A673 (cell line): ENCODE measurements at places on chromosomes 4 and X.
A peak's percentile ranks its signal among the peaks of the same experiment; 100 is the strongest.

DNA sequence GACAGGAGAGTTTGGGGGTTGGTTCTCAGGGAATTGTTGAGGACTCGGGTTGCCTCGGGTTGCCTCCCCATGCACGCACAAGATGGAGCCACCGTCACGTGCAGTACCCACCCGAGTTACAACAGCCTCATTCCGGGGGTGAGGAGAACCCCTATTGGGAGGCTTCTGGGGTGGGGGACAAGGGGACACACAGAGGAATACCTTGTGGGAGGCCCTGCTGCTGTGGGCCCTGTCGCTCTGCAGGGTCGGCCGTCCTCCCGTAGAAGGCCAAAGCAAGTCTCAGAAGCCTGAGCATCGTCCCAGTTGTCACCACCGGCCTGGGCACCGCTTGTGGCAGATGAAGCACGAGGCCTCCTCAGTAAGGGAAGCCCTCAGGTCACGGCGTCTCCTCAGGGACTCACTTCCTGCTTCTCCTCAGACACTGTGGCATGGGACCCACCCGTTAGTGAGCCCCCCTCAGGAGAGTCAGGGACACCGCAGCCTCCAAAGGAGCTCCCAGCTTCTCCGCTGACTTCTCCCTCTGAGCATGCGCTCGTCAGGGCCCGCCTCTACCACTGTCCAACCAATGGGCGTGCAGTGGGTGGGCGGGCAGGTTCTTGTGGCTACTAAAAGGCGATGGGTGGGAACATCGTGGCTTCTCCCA, at the start of gene CT55:
TSS of gene CT55 (minus strand) at position 522 of the 643 bp plus-strand sequence. CDS start at position 295, 227 bp downstream.
- peak; percentile 11 for DNase-seq

GRCh38 chr4:127920521-127920920, 39.8 kb downstream of the PLK4 start:
- DNase-seq: no peak

DNA sequence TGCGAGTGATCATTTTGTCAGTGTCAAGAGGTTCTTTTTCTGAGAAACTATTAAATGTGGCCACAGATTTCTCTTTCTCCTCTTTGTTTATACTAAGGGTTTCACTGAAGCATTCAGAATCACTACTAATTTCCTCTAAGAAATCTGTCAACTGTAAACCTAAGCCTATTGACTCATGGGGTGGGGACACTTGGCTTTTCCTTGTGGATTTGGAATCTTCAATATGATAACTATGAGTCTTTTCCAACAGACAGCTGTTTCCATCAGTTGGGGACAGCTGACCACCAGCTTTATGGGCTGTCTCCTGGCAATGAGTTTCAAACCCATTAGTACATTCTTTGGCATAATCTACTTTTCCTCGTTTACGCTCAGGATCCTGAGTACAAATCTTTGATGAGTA, 13.8 kb downstream of the PGRMC1 start:
- DNase-seq: no peak

DNA sequence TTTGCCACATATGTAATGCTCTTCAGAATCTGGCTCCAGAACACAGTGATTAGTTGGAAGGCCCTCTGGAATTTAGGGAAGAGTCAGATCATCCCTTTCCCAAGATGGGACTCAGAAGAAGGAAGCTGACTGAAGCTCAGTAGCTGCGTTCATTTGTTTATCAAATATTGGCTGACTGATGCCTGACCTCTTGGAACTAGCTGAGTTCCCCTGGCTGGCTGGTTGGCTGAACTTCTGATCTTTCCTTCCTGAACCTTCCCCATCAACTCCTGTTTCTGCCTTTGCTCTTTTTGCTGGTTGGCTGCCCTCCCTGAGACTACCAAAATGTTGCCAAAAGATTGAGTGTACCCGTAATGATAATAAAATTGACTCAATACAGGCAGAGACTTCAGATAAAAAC, 866.5 kb upstream of the INTU start:
- DNase-seq: no peak

DNA sequence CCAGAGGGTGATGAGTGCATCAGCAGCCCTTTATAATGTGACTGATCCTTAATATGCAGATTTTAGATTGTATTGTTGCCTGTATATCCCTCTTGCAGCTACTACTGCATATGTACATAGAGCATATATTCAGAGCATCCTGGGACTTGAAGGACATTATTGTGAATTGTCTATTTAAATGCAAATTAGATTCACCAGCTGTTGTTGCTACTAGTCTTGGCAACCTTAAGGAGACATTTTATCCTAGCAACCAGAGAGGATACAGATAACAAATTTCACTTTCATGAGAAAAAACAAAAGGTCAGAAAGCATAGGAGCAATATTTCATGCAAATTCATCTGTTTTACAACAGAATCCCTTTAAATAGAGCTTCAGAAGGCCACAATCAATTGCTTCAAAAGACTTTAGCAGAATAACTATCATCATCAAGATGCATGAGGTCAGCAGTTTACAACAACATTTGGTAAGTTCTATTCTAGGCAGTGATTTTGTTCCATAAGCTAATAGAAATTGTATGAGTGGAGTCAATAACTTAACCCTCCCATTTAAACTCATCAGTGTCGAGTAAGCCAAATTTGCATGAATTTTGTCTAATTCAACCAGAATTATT, 148.6 kb downstream of the GC start:
- DNase-seq: peak; percentile 1

- DNase-seq: peak; percentile 24
Measured at GRCh38 chrX:57595381-57595811, 3.6 kb downstream of the ZXDB start.

GRCh38 chr4:74486905-74487304, 42.0 kb downstream of the AREG start:
- no peak for DNase-seq

- no peak for DNase-seq
Measured at GRCh38 chrX:10126834-10127233, 29.9 kb upstream of the CLCN4 start.

DNA sequence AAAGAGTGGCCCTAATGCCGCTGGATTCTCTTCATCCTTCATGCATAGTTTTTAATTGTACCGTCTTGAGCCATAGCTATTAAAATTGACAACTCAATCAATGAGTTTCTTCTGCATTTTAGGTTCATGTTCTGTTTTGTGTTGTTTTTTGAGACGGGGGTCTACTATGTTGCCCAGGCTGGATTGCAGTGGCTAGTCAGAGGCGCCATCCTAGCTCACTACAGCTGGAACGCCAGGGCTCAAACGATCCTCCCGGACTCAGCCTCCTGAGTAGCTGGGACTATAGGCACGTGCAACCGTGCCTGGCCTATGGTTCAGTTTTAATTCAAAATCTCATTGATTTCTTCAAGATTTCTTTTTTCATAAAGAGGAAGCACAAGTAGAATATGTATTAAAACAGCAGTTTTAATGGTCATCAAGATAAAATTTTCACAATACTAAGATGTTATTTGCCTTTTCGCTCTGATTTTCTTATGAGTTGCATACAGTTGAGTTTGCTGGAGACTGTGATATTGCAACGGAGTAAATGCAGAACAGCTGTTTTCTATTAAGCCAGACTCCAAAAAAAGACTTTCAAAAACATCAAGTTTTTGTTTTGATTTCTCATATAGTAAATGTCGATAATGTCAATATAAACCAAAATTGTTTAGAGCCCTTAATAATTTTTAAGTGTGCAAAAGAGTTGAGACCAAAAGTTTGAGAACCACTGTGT, 1.1 kb upstream of the STX18 start:
- no peak for DNase-seq

DNA sequence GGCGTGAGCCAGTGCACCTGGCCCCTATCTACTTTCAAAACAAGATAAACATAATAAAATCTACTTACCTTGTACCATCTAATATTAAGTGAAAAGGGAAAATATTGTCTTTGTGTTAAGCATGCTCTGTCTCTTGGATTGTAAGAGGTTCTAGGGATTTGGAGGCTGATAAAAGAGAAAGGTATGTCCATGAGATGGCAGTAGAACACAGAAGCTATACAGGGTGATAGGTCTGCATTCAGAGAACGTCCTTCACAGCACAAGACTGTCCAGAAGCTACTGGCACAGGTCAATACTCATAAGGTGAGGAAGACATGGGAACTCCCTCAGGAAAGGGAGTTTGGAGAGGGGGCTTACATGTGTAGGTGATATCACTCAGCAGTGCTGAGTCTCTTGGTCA, 135.5 kb downstream of the TMEM47 start:
- peak; percentile 61 for DNase-seq

DNA sequence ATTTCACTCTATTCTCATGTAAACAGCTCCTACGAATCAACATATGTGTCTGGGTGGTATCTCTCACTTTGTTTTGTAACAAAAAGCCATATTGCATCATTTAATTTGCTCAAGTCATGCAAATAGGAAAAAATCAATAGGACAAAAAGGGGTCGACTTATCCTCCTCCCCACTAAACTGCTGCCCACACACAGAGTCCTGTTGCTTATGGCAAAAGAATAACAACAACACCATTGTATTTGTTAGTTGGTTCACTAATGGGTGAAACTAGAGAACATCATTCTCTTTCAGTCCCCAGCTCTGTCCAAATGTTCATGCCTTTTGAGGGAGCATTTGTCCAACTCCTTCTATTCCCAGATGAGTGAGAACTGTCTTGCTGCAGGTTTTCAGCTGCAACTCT, 2.1 kb downstream of the HHIP start:
- DNase-seq: no peak

- DNase-seq: no peak
Measured at GRCh38 chr4:101942891-101943290, 152.4 kb downstream of the BANK1 start.

DNA sequence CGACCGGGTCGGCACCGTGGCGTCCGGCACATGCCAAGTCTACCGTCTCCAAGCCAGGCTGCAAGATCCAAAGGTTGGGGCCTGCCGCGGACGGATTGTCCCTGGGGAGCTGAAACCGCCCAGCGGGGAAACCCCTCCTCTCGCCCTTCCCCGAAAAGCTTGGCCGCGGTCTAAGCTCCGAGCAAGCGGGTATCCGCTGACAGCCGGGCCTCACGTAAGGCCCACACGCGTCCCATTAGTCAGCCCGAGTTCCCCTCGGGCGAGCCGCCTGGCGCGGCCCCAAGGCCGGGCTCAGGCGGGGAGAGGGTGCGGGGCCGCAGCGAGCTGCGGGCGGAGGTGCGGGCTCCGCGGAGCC, 6.8 kb upstream of the BCOR start:
- DNase-seq: no peak

DNA sequence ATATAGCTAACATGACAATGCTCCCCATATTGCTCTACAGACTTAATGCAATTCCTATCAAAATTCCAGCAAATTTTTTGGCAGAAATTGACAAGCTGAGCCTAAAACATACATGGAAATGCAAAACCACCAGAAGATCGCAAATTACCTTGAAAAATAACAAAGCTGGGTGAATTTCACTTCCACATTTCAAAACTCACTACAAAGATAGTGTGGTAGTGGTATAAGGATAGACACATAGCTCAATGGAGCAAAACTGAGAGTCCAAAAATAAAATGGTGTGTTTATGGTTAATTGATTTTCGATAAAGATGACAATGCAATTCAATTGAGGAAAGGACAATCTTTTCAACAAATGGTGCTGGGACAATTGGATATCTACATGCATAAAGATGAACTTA, 65.8 kb downstream of the SLC9A7 start:
- DNase-seq: no peak
